ENCODE measurements at places on chromosomes 1 and 21. TPM values are rescaled to one million over a fixed set of nuclear protein-coding genes. Genes with fewer than 3 reads are reported as not detected.

Gene CELA2B
- total RNA-seq, result not detected

Gene B3GALNT2
- total RNA-seq, result 66.3 TPM

Gene FCRL2
- not detected for total RNA-seq

Gene TRNP1
- total RNA-seq, result 99.0 TPM

Gene PDE4B
- 3.8 TPM for total RNA-seq

Gene STRIP1
- 39.1 TPM for total RNA-seq

Gene LY9
- total RNA-seq, result not detected

Gene REG4
- not detected for total RNA-seq

Gene LCK
- not detected for total RNA-seq

Gene TDRKH
- 7.3 TPM for total RNA-seq

Gene RALGPS2
- total RNA-seq, result 25.3 TPM

Gene MYBPH
- total RNA-seq, result not detected

Gene SWT1
- total RNA-seq, result 4.8 TPM

Gene ILDR2
- total RNA-seq, result not detected

Gene TESK2
- total RNA-seq, result 4.5 TPM

Gene SV2A
- total RNA-seq, result 4.0 TPM

Gene RSPH1
- total RNA-seq, result 0.32 TPM

Gene OLIG2
- not detected for total RNA-seq

Gene ACTL8
- total RNA-seq, result not detected

Gene DYNLT5
- not detected for total RNA-seq

Gene TTC34
- total RNA-seq, result 0.17 TPM

Gene AJAP1
- 8.1 TPM for total RNA-seq

Gene TNNT2
- 0.83 TPM for total RNA-seq

Gene PLPPR4
- total RNA-seq, result under 0.01 TPM

Gene C1orf87
- not detected for total RNA-seq

Gene CELF3
- total RNA-seq, result not detected

Gene TIAM1
- 27.7 TPM for total RNA-seq

Gene OR2L3
- 0.21 TPM for total RNA-seq

Gene TGFBR3
- total RNA-seq, result 0.67 TPM

Gene CFAP57
- 0.50 TPM for total RNA-seq

Gene CTSK
- 6.7 TPM for total RNA-seq

Gene NHLH1
- not detected for total RNA-seq

Gene LCE6A
- not detected for total RNA-seq

Gene CSMD2
- total RNA-seq, result under 0.01 TPM

Gene TSPAN2
- total RNA-seq, result 1.0 TPM

Gene TIE1
- not detected for total RNA-seq

Gene DCST1
- total RNA-seq, result not detected

Gene MANEAL
- total RNA-seq, result 0.50 TPM

Gene CELA3A
- not detected for total RNA-seq

Gene ZBTB7B
- total RNA-seq, result 66.9 TPM

Gene SPATA6
- 5.2 TPM for total RNA-seq

Gene SAMD13
- total RNA-seq, result 0.33 TPM

Gene KDF1
- 15.2 TPM for total RNA-seq

Gene TBX19
- total RNA-seq, result 0.68 TPM

Gene TMEM61
- 1.8 TPM for total RNA-seq
